HAP-1 (cell line): ENCODE measurements at places on chromosomes 5 and 9.

- DNase-seq, result no peak
Observed at GRCh38 chr5:135440916-135441315, 6.2 kb downstream of the DCANP1 start.

GRCh38 chr5:163496286-163496685 lies 9.1 kb upstream of the MAT2B start:
- DNase-seq, result no peak

- no peak for DNase-seq
Observed at GRCh38 chr9:128587453-128587852, 35.1 kb downstream of the SPTAN1 start.

GRCh38 chr9:127955294-127956015 lies 17.8 kb upstream of the DPM2 start:
- no peak for DNase-seq
